ENCODE measurements at places on chromosomes 1 and 21.

GRCh38 chr1:206757524-206758266, 12.9 kb upstream of the IL19 start:
- no peak for DNase-seq

GRCh38 chr1:235979716-235980333, 85.1 kb downstream of the NID1 start:
- DNase-seq, result no peak

DNA sequence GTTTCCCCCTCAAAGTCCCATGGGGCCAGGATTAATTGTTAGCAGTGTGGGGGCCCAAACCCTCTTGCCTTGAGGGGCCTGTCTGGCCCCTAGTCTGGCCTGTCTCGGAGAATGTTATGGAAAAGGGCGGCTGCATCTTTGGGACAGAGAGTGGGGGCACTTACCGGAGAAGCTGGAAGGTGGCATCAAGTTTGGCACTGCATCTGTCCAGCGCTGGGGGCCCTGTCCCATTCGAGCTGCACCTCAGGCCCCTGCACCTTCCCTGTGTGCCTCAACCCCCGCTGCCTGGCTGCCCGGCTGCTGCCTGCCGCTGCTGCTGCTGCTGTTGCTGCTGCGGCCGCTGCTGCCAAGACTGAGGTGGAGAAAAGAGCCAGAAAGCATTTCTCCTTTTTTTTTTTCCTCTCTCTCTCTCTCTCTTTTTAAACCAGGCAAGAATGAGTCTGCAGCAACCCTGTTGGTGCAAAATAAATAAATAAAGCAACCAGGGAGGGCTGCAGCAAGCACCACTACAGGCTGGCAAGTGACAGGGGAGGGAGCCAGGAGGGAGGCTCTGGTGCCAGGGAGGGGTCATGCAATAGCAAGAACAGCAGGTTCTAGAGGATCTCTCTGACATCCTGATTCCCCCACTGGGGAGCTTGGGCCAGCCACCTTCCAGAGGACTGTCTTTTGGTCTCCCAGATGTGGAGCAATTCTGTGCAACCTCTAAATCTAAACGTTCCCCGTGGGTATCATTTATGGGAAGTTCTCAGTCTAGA, at the start of gene LINGO4:
TSS of gene LINGO4 (minus strand) at position 354 of the 755 bp plus-strand sequence. CDS start 2,715 bp downstream, outside the sequence.
- DNase-seq, result no peak

DNA sequence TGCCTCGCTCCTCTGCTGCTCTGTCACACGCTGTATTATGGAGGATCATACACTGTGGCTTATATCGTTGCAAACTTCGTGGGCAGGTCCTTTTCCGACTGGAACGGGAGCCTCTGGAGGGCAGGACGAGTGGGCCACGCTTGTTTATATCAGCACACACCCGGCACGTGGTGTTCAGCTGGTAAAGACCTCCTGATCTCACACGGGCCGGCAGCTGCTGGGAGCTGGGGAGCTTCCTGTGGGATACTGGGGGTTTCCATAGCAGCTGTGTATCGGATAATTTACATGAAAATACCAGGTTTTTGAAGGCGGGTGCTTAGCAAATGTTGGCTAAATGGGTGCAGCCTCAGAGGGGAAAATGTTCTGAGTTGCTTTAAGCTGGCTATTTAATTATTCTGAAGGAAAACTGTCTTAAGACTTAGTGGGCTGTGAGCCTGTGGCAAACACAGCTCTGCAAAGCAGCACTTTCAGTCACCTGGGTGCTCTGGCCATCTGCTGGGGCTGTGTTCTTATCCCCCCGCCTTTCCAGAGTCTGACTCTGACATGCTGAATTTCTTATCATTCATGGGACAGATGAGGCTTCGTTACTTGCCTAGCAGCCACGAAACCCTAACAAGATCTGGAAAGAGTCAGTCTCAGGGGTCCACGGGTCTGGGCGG, 103.6 kb upstream of the GCLM start:
- DNase-seq, result no peak

- no peak for DNase-seq
These were observed 99.7 kb upstream of the CD34 start for GRCh38 chr1:208010487-208011071.

DNA sequence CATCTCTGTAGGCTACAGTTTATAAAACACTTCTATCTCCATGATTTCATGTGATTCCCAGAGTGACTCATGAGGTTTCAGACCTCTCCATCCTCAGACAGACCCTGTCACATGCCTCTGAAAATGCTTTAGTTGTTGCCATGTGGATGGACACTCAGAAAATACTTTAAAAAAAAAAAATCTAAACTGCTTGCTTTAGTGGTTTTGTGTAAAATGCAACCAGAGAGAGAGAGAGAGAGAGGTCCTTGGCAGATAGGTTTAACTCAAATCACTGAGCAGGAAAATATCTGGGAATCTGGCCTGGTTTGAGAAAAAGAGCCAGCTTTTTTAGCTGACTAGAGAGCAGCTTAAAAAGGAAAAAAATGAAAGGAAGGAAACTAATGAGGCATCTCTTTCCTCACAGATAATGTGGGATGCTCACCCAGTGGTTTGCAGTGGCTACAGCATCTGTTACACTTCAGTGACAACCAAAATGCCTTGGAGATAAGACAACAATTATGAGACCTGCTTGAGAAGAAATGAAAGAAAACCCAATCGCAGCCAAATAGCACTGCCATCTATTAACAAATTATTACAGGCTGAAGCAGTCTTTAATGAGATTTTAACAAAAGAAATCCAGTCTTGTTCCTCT, 54.6 kb upstream of the SYT14 start:
- DNase-seq, result no peak

GRCh38 chr1:180494370-180494769, 8.0 kb downstream of the ACBD6 start:
- no peak for DNase-seq

DNA sequence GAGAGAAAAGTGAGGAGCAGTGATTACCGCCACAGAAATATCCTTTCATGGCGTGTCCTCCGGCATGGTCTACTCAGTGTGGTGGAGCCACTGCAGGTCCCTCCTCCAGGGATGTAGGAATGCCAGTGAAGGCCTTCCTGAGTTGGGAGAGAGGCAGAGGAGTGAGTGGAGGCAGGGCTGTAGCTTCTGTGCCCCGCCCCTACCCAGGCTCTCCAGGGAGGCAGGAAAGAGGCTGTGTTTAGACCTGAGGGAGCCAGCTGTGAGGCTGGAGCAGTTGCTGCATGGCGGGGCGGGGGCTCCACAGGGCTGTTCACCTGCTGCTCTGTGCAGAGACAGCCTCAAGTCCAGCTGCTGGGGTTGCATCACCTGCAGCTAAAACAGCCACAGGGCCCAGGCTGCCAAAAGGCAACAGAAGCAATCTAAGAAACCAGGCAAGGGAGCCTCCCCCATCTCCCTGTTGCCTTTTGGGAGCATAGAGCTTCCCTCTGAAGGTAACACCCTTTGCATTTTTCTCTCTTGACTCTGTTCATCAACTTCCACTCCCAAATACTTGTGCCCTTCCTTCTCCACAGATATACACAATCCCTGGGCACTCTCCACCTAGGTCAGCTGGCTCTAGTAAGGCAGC, 801 bp upstream of the ANXA9 start:
- no peak for DNase-seq

GRCh38 chr1:34108711-34109110, 56.3 kb downstream of the CSMD2 start:
- no peak for DNase-seq

DNA sequence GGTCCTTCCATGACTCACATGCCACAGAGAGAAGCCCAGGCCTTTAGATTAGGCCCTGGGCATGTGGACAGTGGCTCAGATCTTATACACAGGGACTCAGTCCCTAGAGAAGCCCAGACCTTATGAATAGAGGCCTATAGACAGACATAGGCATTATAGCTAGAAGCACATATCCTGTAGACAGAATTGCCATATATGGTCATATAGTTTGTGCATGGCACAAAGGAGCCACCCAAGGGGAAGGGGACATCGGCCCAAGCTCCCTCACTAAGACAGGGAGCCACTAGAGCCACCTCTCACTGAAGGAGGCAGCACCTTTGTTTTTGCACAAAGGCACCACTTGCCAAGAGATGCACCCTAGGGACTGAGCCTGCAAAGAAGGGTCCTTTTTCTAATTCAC, 2.3 kb upstream of the EFNA3 start:
- DNase-seq, result no peak

DNA sequence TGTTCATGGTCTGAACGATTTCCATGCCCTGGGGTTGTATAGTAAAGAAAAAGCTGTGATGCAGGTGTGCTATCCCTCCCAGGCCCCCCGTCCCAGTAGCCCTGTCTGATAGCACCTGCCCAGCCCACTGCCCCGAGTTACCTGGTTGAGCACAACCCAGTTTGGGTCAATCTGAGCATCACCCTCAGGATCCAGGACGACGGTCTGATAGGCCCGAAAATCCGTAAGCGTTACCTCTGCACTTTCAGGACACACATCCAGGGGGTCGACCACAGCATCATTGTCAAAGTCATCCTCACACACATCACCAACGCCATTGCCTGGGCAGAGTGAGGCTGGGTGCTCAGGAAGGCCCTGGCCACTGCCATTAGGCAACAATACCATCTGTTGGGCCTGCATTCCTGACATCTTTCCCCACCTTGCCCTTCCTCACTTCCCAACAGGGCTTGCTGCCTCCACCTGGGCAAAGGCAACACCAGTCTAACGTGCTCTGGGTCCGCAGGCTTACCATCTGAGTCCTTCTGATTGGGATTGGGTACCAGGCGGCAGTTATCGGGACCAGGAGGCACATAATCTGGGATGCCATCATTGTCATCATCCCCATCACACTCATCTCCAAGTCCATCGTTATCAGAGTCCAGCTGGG, 9.7 kb downstream of the THBS3 start:
- no peak for DNase-seq

DNA sequence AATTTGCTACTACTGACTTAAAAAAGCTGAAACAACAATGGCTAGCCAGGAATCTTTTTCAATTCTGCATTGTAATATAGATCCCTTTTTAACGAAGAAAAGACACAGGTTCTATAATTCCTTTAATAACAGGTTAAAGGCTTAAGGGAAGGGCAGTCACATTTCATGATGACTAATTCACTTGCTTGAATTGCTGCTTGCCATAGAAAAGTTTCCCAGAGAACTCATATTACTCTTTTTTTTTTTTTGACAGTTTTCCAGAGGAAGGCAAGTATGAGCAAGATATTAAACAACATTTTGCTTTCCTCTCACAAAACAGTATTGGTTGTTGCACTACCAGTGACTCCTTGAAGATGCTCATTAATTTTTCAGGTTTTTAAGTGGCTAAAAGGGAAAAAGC, 60.9 kb downstream of the IL23R start:
- no peak for DNase-seq

DNA sequence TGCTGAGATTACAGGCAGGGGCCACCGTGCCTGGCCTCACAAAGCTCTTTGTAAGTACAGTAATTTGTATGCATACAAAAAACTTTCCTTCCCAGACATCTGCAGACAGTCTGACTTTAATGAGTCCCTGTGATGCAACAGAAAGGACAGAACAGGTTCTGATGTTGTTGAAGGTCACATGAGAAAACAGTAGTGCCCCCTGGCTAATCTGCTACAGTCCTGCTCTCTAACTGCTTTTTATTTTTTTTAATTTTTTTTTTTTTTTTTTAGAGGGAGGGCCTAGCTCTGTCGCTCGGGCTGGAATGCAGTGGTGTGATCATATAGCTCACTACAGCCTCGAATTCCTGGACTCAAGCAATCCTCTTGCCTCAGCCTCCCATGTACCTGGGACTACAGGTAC, 36.7 kb downstream of the ACBD3 start:
- no peak for DNase-seq

GRCh38 chr1:162626094-162626493, 6.2 kb upstream of the DDR2 start:
- no peak for DNase-seq

DNA sequence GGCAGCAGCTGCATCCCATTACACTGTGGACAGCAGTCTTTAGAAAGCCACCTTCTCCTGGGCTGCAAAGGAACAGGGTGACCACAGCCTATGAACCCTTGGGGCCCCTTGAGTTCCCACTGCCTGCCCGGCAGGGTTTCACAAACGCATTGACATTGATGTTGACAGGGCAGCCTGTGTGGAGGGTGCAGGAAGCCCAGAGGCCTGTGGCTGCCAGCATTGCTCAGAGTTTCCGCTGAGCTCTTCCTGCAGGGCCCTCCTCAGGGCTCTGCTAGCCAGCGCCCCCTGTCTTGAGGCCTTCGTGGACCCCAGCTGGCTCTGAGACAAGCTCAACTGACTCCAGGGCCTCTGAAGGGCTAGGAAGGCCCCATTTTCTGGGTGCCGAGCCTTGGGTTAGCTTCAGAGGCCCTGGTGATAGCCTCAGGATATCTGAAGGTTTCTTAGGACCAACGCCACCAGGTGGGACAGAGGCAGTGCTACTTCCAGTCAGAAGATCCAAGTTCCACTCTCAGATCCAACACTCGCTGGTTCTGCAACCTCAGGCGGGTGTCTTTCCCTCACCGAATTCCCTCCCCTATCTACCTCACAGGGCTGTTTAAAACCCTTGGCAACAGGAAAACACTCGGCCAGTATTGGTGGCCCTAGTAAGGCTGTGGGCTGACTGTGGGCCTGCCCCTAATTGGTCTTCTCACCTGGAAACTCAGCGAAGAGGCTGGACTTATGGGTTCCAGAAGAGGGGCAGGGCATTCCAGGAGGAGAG, 27.2 kb upstream of the EPS8L3 start:
- peak; percentile 60 for DNase-seq

DNA sequence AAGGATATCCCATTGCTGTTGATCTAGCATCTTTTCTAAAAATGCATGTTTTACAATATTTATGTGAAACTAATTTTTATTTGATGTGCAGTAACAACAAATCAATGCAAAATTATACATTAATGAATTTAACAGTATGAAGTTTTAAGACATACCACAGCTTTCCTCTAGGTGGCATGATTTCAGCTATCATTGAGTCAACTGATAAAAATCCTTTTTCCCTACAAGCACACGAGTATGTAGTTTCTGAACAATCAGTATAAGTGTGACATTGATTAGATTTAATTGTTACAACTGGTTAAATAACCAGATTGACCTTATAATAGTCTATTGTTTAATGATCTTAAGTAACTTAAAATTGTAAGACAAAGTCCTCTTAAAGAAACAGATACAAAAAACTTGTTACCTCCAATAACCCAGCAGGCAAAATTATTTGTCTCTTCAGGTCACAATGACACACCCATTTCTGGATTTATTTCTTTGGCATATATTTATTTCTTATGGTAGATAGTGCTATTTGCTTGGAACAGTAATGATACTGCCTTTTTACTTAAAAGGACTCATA, 5.8 kb upstream of the TGFB2 start:
- DNase-seq, result no peak

GRCh38 chr1:12722626-12723025, 6.7 kb downstream of the AADACL3 start:
- no peak for DNase-seq

- no peak for DNase-seq
These were observed 45.4 kb upstream of the LRRN2 start for GRCh38 chr1:204730826-204731459.

- no peak for DNase-seq
These were observed 31.9 kb downstream of the MAP3K21 start for GRCh38 chr1:233359431-233359830.
